LoVo (cell line): ENCODE measurements at places on chromosomes 1 and 21.
A peak's percentile ranks its signal among the peaks of the same experiment; 100 is the strongest.

DNA sequence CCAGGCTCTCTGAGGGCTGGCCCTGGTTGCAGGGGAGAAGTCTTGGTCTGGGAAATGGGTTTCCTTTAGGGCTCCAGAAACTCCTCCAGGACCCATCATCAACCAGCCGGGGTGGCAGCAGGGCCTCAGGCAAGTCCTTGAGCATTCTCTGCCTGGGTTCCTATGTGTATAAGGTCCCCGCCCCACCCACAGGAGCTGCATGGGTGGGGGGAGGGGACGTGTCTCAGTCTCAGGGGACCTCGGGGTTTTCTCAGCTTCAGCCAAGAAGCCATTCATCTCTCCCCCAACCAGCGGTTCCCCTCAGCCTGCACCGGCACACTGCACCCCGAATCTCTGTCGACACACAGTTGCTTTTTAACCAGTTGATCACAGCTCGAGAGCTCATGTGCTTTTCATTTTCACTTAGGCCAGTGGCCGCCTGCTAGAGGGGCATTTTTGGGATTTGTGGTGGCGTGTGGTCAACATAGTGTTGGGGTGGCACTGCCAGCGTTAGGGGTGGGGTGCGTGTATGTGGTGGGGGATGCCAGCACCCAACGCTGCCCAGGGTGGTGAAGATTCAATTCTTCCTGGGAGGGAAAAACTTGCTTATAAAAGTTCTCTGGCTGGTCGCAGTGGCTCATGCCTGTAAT, 6.5 kb downstream of the RUNX3 start:
- no peak for DNase-seq

DNA sequence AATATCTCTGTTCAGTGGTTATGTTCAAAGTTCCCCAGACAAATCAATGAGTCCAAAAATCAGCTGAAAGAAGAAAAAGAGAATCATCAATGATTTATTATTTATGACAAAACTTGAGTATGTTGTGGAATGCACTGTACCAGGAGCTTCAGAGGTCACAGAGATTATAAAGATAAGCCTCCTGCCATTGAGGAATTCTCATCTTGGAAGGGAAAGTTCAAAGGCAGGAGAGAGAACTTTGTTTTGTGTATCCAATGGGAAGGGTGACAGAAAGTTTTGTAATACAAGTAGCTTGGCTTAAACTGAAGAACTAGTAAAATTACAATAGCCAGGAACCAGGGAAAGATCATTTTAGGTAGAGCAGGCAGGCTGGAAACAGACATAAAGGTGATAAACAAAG, 367.7 kb downstream of the VAV3 start:
- DNase-seq = no peak

GRCh38 chr1:18922319-18922726, 20.0 kb upstream of the ALDH4A1 start:
- DNase-seq = no peak

DNA sequence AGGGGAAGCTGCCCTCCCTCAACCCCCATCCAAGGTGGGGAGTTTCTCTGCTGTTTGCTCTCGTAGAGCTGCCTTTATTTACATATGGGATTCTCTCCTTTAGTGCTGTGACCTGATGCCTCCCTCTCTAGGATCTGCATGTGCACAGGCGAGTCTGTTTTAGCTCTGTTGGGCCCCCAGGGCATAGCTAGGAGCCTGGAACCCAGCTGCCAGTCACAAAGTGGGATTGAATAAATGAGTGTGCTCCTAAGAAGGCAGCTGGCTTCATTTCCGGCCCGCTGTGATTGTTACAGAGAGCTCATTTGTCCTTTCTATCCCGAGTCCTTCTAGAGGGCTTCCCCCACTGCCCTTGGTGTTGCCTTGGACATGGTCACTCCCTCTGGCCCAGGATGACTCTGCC, 176.6 kb downstream of the GRIK3 start:
- DNase-seq = no peak

GRCh38 chr1:25173809-25174340, 58.4 kb downstream of the SYF2 start:
- no peak for DNase-seq

DNA sequence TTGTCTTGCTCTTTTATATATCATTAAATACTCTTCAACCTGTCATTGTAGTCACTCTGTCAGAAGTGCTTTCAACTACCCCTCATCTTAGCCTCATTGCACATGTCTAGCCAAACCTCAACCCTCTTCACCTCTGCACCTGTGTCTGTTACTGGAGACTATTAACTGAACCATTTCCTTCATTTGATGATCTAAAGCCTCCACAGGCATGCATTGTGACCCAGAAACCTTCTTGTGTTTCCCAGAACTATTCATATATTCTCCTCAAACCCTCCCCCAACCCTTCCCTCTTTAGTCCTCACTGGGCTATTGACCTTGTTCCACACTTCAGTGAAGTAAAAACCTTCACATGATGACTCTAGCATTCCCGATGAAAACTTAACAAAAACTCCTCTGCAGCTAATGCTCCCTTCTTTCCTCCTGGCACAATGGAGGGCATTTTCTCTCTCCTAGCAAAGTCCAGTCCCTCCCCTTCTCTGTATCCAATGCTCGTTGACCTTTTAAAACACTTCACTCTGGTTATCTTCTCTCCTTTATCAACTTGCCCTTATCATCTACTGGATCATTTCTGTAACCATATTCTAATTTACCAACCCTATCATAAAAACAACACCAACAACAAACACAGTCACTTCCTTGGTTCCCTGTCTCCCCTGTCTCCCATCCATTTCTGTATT, 86.1 kb downstream of the BACH1 start:
- no peak for DNase-seq

- peak; percentile 8 for DNase-seq
Measured at GRCh38 chr1:180116964-180117763, 37.5 kb upstream of the QSOX1 start.

GRCh38 chr1:225847610-225848009, 34.6 kb downstream of the TMEM63A start:
- DNase-seq = no peak

- DNase-seq = no peak
Measured at GRCh38 chr1:162412002-162412401, at the start of gene SH2D1B. TSS of gene SH2D1B (minus strand) at chr1:162412136. CDS start at chr1:162412016, 120 bp downstream.

GRCh38 chr1:5645929-5646328, 346.3 kb downstream of the NPHP4 start:
- no peak for DNase-seq

- DNase-seq = no peak
Measured at GRCh38 chr1:203649551-203649998, 22.9 kb downstream of the ATP2B4 start.

DNA sequence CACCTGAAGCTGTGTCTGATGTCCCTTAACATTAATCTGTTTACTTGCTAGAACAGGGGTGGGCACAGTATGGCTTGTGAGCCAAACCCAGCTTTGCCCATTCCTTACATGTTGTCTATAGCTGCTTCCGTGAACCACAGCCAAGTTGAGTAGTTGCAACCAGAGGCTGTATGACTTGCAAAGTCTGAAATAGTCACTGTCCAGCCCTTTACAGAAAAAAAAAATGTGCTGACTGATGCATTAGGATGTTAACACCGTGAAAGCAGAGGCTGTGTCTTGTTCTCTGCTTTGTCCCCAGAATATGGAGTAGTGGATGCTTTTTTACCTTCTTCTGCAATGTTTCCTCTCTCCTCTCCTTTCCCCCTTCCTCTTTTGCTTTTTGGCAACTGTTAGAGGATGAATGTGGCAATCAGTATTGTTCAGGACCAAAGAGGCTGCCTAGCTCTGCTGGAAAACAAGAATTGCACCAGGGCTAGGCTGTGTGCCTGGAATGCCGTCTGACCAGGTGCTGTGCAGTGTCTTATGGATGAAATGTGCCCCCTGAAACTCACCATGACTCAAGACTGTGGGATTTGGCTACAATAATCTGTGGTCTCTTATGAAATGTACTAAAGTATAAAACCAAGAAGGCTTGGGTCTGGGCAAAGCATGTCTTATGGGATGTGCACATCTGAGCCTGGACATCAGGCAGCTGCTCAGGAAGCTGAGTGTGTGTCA, 79.6 kb upstream of the GCLM start:
- no peak for DNase-seq

DNA sequence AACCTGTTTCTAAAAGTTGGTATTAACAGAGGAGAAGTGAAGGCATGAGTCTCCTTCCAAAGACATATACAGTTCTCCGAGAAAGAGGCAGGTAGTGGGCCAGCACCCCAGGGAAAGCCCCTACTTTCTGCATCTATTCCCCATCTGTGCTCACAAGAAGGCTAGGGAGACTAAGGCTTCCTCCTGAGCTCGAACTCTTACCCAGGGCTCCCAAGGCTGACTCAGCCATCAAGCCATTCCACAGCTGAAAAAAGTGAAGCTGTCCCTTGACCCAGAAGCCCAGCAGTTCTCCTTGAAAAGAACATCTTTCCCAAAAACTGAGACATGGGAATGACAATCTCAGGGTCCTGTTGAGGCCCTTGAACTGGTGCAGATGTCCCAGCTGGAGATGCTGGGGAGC, 1.9 kb upstream of the PADI3 start:
- DNase-seq = no peak

GRCh38 chr1:181936269-181936668, 125.2 kb downstream of the ZNF648 start:
- no peak for DNase-seq

DNA sequence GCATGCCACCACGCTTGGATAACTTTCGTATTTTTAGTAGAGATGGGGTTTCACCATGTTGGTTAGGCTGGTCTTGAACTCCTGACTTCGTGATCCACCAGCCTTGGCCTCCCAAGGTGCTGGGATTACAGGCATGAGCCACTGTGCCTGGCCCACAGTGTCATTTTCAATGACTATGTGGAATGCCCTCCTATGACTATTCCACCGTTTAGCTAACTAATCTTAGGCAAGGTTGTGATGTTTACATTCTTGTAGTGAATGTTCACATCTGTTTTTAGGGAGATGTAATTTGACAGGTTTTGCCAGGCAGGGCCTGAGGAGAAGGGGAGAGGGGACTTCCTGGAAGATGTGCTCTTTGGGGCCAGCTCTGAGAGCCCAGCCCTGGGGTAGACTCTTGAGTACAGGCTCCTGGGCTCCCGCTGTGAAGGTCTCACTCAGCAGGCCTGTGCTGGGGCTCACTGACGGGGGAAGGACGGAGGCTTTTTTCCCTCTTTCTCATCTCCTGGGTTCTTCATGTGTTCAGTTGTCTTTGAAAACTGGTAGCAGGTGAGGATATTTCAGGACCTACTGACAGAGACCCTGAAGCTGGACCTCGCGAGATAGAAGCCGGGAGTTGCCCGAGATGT, 13.2 kb downstream of the COQ8A start:
- no peak for DNase-seq

- no peak for DNase-seq
Measured at GRCh38 chr1:22652881-22653316, at the start of gene C1QB. TSS of gene C1QB (plus strand) at chr1:22653236. CDS start at chr1:22659463, 6,227 bp downstream.

DNA sequence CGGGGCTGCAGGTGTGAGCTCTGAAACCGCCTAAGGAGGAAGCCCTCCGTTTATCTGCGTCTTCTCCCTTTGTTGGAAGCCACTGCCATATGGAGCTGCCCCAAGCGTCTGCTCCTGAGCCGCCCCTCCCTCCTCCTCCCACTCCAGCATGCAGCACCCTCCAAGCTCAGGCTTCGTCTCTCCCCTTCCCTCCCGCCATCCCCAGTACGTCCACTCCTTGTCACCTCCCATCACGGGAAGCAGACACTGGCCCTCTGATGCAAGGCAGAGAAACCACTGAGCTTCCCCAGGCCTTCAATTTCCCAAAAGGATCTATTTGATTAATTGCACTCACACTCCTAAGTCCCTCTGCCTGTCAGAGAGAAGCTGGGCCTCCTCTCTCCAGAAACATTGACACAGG, 52.5 kb downstream of the NFASC start:
- no peak for DNase-seq

DNA sequence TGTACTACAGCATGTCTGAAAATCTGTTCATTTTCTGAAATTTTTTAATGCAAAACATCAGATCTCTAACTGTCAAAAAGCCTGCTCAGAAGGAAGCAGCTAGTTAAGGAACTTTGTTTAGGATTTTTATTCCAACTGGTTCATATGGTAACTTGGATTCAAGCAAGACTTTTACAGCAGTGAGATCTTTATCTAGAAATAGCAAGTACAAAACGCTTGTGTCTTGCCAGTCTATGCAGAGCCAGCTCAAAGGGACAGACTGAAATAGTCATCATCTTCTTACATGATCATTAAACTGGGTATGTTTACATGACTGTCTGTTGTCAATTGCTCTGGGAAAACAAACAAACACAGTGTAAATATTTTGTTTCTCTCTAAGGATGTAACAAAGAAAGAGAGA, 37.6 kb downstream of the DDAH1 start:
- DNase-seq = no peak

DNA sequence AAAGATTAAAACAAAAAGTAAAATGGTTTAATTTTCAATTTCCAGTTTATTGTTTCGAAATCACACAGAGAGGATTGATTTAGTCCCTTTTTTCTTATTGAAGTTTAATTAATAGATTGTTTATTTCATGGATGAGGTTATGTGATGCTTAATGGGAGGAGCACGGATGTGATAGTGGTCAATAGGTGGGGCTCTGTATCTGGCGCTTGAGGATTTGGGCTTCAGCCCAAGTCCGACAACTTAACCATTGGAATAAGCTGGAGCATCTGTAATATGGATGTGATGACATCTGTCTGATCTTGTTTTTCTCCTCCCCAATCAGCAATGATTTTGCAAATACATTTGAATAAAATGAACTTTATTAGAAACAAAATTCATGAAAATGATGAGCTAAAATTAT, 169.2 kb downstream of the LYPLAL1 start:
- DNase-seq = no peak

- no peak for DNase-seq
Measured at GRCh38 chr1:225114354-225114990, 185.0 kb downstream of the DNAH14 start.

DNA sequence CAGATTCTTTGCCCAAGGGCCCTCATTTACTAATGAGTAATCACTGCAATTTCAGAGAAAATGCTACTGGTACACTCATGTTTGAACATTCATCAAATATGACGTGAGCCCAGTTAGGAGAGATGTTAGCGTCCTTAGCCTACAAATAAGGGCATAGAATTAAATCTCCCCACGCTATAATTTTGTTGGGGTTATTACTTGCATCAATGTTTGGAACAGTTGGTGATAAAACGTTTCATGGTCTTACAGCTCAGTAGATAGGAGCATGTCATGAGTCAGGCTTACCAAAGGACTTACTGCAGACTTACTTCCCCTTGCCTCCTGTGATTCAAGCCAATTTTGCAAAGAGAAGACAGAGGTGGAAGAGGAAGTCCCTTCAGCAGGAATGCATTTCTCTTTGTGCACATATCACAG, 304.0 kb downstream of the KIF26B start:
- no peak for DNase-seq
